ENCODE measurements at places on chromosomes 1 and 21.

DNA sequence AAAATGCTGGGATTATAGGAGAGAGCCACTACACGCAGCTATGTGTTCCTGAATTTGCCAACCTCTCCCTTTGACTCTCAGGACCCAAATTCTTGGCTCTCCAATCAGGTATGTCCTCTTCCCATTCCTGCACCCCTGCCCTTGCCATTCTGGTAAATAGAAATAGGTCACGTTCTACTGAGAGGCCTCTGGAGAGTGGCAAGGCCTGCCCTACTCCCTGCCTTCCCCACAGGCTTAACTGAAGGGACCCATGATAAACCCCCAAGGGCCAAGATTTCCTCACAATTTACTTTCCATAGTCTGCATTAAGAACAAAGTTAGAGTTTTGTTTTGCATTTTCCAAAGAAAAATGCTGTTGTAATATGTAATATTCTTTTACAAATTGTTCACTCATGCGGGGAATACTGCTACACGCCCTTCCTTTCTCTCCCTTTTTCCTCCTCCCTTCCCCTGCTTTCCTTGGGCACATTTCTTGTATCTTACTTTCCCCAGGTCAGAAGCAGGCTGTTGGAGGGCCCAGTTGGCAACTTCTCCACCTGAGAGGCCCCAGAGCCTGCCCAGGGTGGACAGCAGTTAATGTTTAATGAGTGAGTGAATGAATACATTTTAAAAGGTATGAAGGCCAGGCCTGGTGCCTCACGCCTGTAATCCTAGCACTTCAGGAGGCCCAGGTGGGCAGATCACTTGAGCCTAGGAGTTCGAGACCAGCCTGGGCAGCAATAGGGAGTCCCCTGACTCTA lies 33.9 kb upstream of the PUM1 start:
- DNase-seq = no peak

- no peak for DNase-seq
Observed at GRCh38 chr1:93740601-93741031, 59.0 kb upstream of the BCAR3 start.

- no peak for DNase-seq
Observed at GRCh38 chr1:23742670-23743286, 493 bp upstream of the ELOA start.

- peak; percentile 38 for DNase-seq
Observed at GRCh38 chr21:32569261-32570230, 15.8 kb downstream of the TCP10L start.

- no peak for DNase-seq
Observed at GRCh38 chr1:20361805-20362381, 71.2 kb downstream of the VWA5B1 start.

GRCh38 chr1:219185486-219186117 lies 11.9 kb downstream of the LYPLAL1 start:
- no peak for DNase-seq

All from GF-D8 (cell line).